Activated CD4-positive, alpha-beta memory T cell treated with anti-CD3 and anti-CD28 coated beads for 36 hours (primary cell): ENCODE measurements at places on chromosomes 13 and 19.

DNA sequence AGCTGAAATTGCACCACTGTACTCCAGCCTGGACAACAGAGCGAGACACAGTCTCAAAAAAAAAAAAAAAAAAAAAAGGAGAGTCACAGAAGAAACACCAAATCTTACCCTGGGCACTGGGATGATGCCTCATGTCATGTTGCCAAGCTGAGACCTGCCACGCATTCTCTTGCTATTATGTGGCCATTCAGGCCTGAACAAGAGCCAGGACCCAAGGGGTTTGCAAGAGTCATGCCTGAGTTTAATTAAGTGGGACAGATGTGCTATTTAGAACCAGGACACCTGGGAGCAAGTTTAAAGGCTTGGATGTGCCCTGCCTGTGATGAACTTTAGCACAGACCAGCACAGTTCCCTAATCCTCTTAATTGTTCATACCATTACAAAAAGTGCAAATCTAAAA is 9.8 kb downstream of the PNMA8A start:
- DNase-seq: no peak

DNA sequence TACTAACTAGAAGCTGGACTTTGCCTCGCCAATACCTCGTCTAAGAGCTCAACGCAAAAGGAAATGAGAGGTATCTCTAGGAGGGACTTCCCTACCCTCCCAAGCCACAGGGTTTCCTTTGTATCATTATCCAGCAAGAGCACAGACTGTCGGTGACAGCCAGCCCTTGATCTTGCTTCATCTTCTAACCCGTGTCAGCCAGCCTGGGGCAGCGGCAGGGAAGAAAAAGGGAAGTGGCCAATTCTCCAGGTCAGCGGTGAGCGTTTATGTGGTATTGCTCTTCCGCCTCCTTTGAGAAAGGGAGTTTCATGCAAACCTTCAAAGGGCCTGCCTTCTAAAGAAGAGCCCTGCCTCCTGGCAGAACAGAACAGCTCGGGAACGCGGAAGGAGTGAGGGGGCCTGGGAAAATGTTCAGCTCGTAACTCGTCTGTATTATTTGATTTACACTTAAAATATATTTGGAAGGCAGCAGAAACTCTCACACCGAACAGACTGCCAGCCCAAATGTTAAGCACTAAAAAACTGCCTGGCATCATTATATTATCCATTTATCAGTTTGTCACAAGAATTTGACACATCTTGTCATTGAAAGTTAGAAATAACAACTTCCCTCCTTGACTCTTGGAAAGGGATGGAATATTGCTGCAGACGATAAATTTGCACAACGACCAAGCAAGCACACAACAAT is 41.8 kb downstream of the EFNB2 start:
- DNase-seq: no peak

DNA sequence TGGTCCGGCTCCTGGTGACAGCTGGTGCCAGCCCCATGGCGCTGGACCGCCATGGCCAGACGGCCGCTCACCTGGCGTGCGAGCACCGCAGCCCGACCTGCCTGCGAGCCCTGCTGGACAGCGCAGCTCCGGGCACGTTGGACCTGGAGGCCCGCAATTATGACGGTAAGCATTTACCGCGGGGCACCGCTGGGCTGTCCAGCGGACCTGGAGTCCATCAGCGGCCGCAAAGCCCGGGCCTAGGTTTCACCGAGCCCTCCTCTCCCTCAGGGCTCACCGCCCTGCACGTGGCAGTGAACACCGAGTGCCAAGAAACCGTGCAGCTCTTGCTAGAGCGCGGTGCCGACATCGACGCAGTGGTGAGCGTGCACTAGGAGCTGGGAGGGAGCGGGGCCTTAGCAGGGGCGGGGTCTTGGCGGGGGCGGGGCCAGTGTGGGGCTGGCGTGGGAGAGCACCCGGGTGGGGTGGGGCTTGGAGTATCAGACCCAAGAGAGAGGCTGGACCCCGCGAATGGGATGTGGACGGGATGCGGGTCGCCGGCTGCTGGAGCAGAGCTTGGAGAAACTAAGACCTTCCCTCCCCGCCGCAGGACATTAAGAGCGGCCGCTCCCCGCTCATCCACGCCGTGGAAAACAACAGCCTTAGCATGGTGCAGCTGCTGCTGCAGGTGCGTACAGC is 8.7 kb downstream of the BCL3 start:
- no peak for DNase-seq

DNA sequence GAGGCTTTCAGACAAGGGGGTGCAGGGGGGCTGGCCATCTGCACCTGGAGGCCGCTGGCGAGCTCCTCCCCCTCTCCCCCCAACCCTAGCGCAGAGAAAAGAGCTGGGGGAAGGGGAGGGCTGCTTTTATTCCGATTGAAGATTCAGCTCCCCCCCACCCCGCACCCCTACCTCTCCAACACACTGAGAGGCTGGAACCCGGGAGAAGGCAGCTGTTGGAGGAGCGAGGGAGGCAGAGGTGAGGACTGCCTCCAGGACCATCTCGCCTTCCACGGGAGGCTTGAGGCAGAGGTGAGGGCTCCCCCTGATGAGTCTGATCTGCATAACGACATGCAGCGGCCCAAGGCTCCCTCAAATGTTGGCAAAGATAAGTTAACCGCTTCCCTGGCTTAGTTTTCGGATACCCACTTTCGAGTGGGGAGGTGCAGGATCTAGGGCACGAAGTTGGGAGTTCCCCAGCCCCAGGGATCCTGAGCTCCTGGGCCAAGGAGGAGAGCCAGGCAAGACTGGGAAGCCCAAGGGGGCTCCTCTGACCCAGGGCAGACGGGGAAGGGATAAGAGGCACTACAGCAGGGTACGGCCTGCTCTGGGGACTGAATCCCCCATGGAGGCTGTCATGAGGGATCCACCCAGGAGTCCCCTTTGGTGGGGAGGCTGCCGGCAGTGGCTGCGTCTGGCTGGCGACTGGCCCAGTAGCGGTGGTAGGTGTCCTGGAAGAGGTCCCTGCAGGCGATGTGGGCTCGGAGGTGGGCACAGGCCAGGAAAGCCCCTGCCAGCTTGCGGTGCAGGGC is 1.2 kb upstream of the NUMBL start:
- DNase-seq: peak; percentile 25

- no peak for DNase-seq
Observed at GRCh38 chr13:84606616-84607015, 724.3 kb upstream of the SLITRK1 start.

DNA sequence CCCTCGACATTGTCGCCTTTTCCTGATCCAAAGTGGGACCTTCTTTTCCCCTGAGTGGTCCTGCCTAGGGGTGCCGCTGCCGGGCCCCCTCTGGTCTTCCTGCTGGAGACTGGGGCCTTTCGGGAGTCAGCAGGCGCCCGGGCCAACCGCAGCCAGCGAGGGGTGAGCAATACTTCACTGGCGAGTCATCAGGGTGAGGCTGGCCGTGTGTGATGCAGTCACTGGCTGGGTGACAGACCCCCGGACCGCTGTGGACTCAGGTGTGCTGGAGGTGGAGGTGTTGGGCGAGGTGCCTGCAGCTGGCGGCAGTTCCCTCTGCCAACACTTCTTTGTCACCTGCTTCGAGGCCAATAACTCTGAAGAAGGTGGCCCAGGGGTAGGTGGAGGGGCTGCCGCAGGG is 1.5 kb upstream of the CGB5 start:
- DNase-seq: no peak

- no peak for DNase-seq
Observed at GRCh38 chr13:50735071-50735470, 108.4 kb downstream of the DLEU7 start.

- DNase-seq: no peak
Observed at GRCh38 chr13:44386913-44387556, 13.4 kb downstream of the SERP2 start.

- peak; percentile 83 for DNase-seq
Observed at GRCh38 chr19:13132471-13133180, 14.6 kb downstream of the NACC1 start.

DNA sequence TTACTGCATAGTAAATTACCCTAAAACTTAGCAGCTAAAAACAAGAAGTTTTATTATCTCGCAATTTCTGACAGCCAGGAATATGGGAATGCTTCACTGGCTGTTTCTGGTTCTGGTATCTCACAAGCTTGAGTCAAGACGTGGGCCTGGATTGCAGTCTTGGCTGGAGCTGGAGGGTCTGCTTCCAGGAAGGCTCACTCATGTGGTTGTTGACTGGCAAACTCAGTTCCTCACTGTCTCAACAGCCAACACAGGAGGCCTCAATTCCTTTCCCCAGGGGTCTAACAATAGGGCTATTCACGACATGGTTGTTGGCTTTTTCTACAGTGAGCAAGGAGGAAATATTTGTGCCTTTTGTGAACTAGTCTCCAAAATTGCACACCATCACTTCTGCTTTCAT is 146.3 kb downstream of the GPC5 start:
- no peak for DNase-seq

DNA sequence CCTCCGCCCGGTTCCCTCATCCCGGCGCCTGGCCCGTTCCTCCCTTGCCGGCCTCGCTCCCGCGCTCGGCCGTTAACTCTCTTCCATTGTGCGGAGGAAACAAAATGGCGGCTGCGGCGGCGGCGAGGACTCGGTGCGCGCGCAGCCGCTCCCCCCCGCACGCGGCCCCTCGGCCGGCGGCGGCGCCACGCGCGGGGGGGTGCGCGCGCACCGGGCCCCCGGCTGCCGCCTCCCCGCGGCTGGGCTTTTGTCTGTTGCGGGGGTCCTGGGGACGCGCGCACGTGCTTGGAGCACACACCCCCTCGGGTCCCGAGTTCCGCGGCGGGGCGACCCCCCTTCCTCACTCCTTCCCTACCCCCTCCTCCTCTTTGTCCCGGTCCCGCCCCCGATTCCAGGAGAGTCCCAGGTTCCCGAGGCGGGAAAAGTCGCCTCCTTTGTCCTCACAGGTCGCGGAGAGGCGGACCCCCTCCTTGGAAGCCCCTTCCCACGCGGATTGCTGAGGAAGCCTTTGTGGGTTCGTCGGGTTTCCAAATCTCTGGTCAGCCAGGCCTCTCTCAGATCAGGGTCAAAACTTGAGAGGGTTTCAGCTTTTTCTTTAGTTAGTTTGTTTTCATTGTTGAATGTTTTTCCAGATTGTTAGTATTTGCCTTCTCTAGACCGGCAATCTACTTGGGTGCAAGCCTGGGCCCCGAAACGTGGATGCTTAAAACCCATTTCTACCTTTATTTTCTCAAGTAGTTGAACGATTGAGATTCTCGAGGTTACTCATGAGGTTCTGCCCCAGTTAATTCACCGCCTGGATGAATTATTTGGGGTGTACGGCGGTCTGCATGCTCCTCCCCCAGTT is 687 bp downstream of the ILF3 start:
- peak; percentile 64 for DNase-seq

- DNase-seq: no peak
Observed at GRCh38 chr19:2546128-2547032, 70.5 kb downstream of the GADD45B start.

DNA sequence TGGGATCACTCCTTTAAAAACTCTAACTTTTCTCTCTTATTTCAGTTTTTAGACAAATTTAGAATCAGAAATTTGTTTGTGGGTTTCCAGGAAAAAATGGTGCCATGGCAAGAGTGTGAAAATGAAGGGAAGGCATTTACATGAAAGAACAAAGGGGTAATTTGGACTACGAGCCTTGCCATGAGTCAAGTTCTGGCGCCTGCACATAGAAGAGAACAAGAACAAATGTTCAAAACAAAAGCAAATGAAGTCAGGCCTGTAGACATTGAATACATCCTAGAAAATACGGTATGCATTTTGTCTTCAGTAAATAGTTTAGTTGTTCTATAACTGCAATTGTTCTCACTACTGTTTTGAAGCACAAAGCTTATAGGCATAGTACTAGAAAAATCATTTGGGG is 1390.5 kb downstream of the EFNB2 start:
- DNase-seq: no peak

GRCh38 chr13:40064154-40065097 is 409.0 kb downstream of the COG6 start:
- no peak for DNase-seq

GRCh38 chr13:110525328-110526319 is 35.9 kb downstream of the RAB20 start:
- peak; percentile 24 for DNase-seq

GRCh38 chr13:32284927-32285632 is 30.1 kb downstream of the ZAR1L start:
- DNase-seq: no peak

- DNase-seq: no peak
Observed at GRCh38 chr19:530134-531008, 1.2 kb upstream of the CDC34 start.

DNA sequence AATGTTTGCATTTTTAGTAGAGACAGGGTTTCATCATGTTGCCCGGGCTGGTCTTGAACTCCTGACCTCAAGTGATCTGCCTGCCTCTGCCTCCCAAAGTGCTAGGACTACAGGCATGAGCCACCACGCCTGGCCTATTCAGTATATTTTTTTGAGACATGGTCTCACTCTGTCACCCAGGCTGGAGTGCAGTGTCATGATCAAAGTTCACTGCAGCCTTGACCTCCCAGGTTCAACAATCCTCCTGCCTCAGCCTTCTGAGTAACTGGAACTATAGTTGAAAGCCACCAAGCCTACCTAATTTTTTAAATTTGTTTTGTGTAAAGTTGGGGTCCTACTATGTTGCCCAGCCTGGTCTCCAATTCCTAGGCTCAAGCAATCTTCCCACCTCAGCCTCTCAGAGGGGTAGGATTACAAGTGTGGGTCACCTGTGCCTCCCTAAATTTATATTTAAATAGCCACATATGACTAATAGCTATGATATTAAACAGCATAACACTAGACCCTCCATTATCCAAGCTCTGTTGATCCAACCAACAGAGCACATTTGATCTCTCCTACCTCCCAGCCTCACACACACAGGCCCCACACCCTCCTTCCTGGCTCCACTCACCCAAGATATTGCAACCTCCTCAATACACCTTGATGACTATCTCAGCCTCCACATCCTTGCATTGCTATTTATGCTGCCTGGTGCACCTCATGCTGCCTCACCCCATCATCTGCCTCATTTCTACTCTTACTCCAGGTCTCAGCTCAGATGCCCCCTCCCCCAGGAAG is 2.1 kb upstream of the CEACAM19 start:
- DNase-seq: peak; percentile 25

- peak; percentile 48 for DNase-seq
Observed at GRCh38 chr19:34556488-34556887, 74.9 kb downstream of the WTIP start.

DNA sequence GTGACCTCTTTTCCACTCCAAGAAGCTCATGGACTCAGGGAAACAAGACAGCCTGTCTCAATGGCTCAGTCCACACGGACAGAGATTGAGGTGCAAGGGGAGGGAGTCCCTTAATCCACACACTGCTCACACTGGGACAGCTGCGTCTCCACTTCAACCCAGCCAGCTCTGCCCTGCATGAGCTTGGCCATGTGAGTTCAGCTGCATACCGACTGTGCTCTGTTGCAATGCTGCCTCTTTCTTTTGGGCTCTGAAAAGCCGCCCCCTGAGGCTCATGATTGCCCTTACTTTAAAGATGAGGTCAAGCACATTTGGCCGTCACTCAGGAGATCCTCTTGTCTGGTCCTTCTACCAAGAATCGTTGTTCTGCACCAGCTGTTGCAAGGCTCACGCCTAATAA is 64.8 kb upstream of the KCTD15 start:
- DNase-seq: no peak

GRCh38 chr19:5585461-5586299 is 17.9 kb upstream of the TINCR start:
- peak; percentile 75 for DNase-seq

DNA sequence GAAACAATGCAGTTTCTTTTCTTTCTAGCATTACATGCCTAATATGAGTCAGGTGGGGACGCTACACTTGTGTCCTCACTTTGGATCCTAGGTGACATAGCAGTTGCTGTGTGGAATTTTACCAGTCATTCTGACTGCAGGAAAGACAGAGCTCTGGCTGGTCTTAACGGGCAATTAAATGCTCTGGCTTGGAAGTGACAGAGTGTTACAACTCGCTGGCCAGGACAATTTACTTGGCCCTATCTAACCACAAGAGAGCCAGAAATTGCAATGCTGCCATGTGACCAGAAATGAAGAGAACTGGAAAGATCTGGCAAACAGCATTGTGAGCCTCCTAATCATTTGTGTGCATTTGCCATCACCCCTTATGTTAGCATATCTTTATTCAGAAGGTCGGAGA is 351.1 kb downstream of the DCT start:
- no peak for DNase-seq
